ENCODE measurements at places on chromosomes 4 and X. TPM values are rescaled to one million over a fixed set of nuclear protein-coding genes. Genes with fewer than 3 reads are reported as not detected.

FAM149A gene
- total RNA-seq: 16.4 TPM

GRCh38 chr4:4247696-4248028 lies 361 bp downstream of the TMEM128 start:
- H3K4me3 ChIP-seq: peak overlapping the region; percentile 83
- peak overlapping the region; percentile 96 for H3K27ac ChIP-seq
- H3K36me3 ChIP-seq: peaks cover 31% of the 10 kb centered on the region
- no peak for DNase-seq
- no peaks in the 10 kb centered on the region for H3K27me3 ChIP-seq
- H3K4me1 ChIP-seq: peaks cover 18% of the 10 kb centered on the region

- H3K27ac ChIP-seq: no peak overlapping the region
- H3K36me3 ChIP-seq: peaks cover 2% of the 10 kb centered on the region
Observed at GRCh38 chr4:78581618-78582017, 30.0 kb downstream of the ANXA3 start.

DNA sequence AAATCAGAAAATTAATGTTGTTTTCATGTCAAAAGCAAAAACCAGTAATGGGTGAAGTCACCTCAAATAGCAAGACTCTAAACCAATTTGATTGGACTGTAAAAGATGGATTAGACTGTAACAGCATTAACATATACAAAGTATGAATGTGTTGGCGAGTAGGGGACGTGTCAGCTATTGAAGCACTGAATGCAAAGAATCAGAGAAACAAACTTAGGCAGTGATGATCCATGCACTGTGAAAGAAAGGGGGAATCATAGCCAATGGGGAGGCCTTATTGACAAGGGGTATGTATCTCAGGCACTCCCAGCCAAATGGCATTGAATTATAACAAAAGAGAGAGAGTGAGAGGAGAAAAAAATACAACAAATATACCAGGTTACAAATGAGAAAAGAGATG lies 30.5 kb upstream of the EIF4E start:
- H3K36me3 ChIP-seq: no peaks in the 10 kb centered on the region
- no peaks in the 10 kb centered on the region for H3K4me1 ChIP-seq
- no peak for DNase-seq
- H3K27me3 ChIP-seq: no peaks in the 10 kb centered on the region
- no peak overlapping the region for H3K27ac ChIP-seq
- no peak overlapping the region for H3K4me3 ChIP-seq

LRCH2 gene
- 7.1 TPM for total RNA-seq

DNA sequence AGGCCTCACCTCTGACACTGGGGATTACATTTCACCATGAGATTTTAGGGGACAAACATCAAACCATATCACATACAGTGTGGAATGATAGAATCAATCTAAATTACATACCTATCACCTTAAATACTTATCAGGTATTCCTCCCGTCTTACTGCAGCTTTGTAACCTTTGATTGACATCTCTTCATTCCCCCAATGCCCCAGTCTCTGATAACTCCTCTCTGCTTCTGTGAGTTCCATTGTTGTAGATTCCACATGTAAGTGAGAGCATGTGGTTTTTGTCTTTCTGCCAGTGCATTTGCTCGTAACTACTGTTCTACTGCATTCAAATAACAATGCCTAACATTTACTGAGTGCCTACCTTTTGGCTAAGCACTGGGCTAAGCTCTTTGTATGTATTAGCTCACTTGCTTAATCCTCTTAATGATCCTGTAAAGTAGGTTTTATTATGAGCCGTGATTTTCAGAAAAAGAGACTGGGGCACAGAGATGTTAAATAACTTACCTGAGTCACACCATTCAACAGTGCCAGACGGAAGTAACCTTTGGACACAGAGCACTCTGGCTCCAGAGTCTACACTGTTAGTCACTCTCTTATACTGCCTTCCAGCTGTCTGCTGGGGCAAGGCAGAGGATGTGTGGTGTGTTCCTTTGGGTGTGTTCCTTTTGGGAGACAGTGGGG lies 63.7 kb upstream of the ESX1 start:
- no peaks in the 10 kb centered on the region for H3K27me3 ChIP-seq
- H3K4me3 ChIP-seq: no peak overlapping the region
- no peak overlapping the region for H3K27ac ChIP-seq
- no peak for DNase-seq

GRCh38 chrX:71099736-71100135 lies 4.1 kb downstream of the FOXO4 start:
- no peak overlapping the region for H3K27ac ChIP-seq
- no peak for DNase-seq
- H3K4me3 ChIP-seq: no peak overlapping the region

MSX1 gene
- total RNA-seq: 2.5 TPM

MTHFD2L gene
- total RNA-seq: 14.1 TPM

SYTL4 gene
- 16.4 TPM for total RNA-seq

GRCh38 chrX:131816551-131817136 lies 206.5 kb upstream of the STK26 start:
- peak overlapping the region; percentile 28 for H3K4me3 ChIP-seq
- no peak overlapping the region for H3K27ac ChIP-seq
- H3K36me3 ChIP-seq: no peaks in the 10 kb centered on the region
- DNase-seq: no peak
- no peaks in the 10 kb centered on the region for H3K4me1 ChIP-seq

CENPVL2 gene
- total RNA-seq: not detected

CDX4 gene
- total RNA-seq: not detected

DNA sequence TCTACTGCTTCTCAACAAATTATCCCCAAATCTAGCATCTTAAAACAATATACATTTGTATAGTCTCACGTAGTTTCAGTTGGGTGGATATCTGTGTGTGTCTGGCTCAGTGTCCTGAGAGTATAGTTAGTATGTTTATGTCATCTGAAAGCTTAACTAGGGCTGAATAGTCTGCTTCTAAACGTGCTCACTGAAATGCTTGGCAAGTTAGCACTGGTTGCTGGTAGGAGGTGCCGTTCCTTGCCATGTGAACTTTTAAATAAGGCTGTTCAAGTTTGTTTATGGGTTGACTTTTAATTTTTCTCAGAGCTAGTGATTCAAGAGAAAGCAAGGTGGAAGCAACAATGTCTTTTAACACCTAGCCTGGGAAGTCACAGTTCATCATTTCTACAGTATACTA lies 1673.6 kb downstream of the PCDH7 start:
- no peaks in the 10 kb centered on the region for H3K36me3 ChIP-seq
- no peaks in the 10 kb centered on the region for H3K4me1 ChIP-seq
- no peak overlapping the region for H3K27ac ChIP-seq
- no peaks in the 10 kb centered on the region for H3K27me3 ChIP-seq
- DNase-seq: no peak
- H3K4me3 ChIP-seq: no peak overlapping the region

DNA sequence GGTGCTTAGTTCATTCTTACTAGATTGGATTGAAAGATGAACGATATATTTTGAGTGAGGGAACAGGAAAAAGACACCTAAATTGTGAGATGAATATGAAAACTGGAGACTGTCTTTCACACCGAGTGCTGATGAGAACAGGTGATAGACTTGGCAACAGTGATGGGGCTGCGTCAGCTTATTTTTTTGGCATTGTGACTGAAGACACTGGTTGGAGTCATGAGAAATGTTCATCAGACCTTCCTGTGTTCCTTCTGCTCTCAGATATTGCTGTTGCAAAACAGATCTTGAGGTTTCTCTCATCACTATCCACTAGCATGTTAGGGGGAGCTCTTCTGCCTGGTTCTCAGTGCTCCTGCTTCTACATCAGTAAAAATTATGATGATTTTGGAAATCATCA lies 124.2 kb upstream of the KCNIP4 start:
- DNase-seq: no peak
- no peaks in the 10 kb centered on the region for H3K27me3 ChIP-seq
- H3K36me3 ChIP-seq: no peaks in the 10 kb centered on the region
- no peak overlapping the region for H3K27ac ChIP-seq
- H3K4me3 ChIP-seq: no peak overlapping the region

MUC7 gene
- total RNA-seq: not detected

DNA sequence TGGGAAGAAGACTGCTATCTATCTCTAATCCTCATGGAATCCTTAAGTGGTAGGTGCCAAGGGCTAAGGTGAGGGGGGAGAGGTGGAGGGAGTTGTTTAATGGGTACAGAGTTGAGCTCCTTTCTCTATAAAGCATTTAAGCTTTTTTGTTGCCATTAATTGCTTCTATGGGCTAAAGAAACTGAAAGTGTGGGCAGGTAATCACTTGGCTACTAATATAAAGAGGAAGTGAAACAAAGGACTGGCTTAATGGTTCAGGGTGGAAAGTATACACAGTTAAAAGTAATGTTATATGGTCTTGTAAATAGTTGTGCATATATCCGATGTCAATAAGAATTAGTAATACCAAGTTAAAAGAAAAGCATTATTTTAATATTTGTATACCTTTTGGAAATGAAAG lies 83.9 kb downstream of the POLA1 start:
- H3K4me1 ChIP-seq: no peaks in the 10 kb centered on the region
- H3K27ac ChIP-seq: no peak overlapping the region
- H3K4me3 ChIP-seq: no peak overlapping the region
- no peaks in the 10 kb centered on the region for H3K27me3 ChIP-seq
- H3K36me3 ChIP-seq: no peaks in the 10 kb centered on the region

FGFRL1 gene
- total RNA-seq: 25.2 TPM

GRCh38 chr4:40788331-40788730 lies 38.6 kb downstream of the NSUN7 start:
- no peaks in the 10 kb centered on the region for H3K27me3 ChIP-seq
- DNase-seq: no peak
- no peak overlapping the region for H3K4me3 ChIP-seq
- no peaks in the 10 kb centered on the region for H3K4me1 ChIP-seq

DNA sequence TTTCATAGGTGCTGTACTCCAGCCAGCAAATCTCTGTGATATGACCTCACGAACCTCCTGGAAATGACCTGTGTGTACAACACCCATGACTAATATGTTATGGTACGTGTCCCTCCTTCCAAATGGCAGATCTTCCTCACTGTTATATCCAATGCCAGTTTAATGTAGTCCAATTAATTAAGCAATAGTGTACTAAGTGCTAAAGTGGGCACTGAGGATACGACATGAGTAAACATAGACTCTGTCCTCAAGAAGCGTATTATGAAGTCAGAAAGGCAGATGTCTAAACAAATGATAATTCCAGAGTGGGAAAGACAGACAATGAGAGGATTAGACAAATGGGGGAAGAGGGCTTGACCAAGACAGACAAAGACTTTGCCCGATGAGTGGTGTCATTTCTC lies 33.9 kb downstream of the GPRIN3 start:
- no peak overlapping the region for H3K27ac ChIP-seq
- no peaks in the 10 kb centered on the region for H3K4me1 ChIP-seq
- no peaks in the 10 kb centered on the region for H3K27me3 ChIP-seq
- H3K4me3 ChIP-seq: no peak overlapping the region
- no peak for DNase-seq
- H3K36me3 ChIP-seq: no peaks in the 10 kb centered on the region

TCEAL6 gene
- not detected for total RNA-seq

DNA sequence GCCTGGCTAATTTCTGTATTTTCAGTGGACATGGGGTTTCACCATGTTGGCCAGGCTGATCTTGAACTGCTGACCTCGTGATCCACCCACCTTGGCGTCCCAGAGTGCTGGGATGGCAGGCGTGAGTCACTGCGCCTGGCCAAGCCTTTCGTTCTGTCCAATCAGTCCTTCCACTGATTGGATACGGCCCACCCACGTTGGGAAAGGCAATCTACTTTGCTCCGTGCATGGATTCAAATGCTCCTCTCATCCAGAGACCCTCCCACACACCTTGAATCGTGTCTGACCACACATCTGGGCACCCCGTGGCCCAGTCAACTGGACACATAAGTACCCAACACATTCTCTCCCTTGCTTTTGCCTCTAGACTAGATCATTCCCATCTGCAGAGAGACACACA lies 74.9 kb downstream of the CRLF2 start:
- no peak overlapping the region for H3K27ac ChIP-seq
- no peak overlapping the region for H3K4me3 ChIP-seq
- no peaks in the 10 kb centered on the region for H3K36me3 ChIP-seq
- no peaks in the 10 kb centered on the region for H3K4me1 ChIP-seq
- DNase-seq: no peak
- H3K27me3 ChIP-seq: no peaks in the 10 kb centered on the region

GRCh38 chr4:26204911-26205370 lies 115.9 kb upstream of the RBPJ start:
- no peak overlapping the region for H3K4me3 ChIP-seq
- no peaks in the 10 kb centered on the region for H3K36me3 ChIP-seq
- no peaks in the 10 kb centered on the region for H3K4me1 ChIP-seq
- no peak for DNase-seq
- no peaks in the 10 kb centered on the region for H3K27me3 ChIP-seq

GRCh38 chr4:7831330-7831729 lies 108.3 kb downstream of the AFAP1 start:
- DNase-seq: no peak
- H3K27me3 ChIP-seq: no peaks in the 10 kb centered on the region
- no peak overlapping the region for H3K4me3 ChIP-seq
- peak overlapping the region; percentile 53 for H3K27ac ChIP-seq

GRCh38 chr4:102586644-102587021 lies 85.5 kb downstream of the NFKB1 start:
- H3K4me1 ChIP-seq: no peaks in the 10 kb centered on the region
- H3K27ac ChIP-seq: no peak overlapping the region
- DNase-seq: no peak

MTTP gene
- total RNA-seq: 0.20 TPM

DNA sequence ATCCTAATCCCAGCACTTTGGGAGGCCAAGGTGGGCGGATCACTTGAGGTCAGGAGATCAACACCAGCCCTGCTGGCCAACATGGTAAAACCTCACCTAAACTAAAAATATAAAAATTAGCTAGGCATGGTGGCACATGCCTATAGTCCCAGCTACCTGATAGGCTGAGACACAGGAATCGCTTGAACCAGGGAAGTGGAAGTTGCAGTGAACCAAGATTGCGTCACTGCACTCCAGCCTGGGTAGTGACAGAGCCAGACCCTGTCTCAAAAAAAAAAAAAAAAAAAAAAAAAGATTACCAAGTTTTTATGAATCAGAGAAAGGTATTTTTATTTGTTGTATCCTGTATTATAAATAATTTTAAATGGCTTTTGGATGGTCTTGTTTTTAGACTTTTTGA lies 15.1 kb downstream of the TRAPPC11 start:
- no peak for DNase-seq
- H3K27ac ChIP-seq: no peak overlapping the region
- H3K4me1 ChIP-seq: no peaks in the 10 kb centered on the region

GRCh38 chr4:109738104-109738872 lies 8.4 kb upstream of the PLA2G12A start:
- H3K36me3 ChIP-seq: no peaks in the 10 kb centered on the region
- H3K27ac ChIP-seq: no peak overlapping the region
- H3K27me3 ChIP-seq: no peaks in the 10 kb centered on the region
- H3K4me3 ChIP-seq: no peak overlapping the region
- H3K4me1 ChIP-seq: no peaks in the 10 kb centered on the region

GABRA4 gene
- total RNA-seq: not detected

DNA sequence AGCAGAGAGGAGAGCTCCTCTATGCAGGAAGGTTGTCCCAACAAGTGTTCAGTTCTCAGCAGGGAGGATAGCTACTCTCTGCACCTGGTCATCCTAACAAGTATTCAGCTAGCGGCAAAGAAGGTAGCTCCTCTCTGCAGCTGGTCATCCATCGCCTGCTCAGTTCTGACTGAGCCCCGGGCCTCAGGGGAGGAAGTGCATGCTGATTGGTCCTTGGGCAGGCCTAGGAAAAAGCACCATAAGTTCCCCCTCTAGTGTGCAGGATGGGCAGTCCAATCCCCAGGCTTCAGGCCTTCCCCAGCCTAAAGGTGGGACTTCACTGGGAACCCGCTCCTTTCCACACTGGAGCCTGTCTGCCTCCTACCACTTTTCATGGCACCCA lies 4.4 kb upstream of the FBXW7 start:
- peaks cover 16% of the 10 kb centered on the region for H3K4me1 ChIP-seq
- H3K4me3 ChIP-seq: no peak overlapping the region
- no peaks in the 10 kb centered on the region for H3K27me3 ChIP-seq
- H3K36me3 ChIP-seq: peaks cover 4% of the 10 kb centered on the region
- H3K27ac ChIP-seq: no peak overlapping the region
- no peak for DNase-seq
